ENCODE measurements at places on chromosomes 12 and 14. TPM values are rescaled to one million over a fixed set of nuclear protein-coding genes. Genes with fewer than 3 reads are reported as not detected.

PLA2G1B gene
- total RNA-seq, result not detected

ARHGEF40 gene
- not detected for total RNA-seq

GRCh38 chr14:90965765-90966164 lies 94.7 kb downstream of the RPS6KA5 start:
- peaks cover 32% of the 10 kb centered on the region for H3K36me3 ChIP-seq
- H3K4me1 ChIP-seq, result peaks cover 37% of the 10 kb centered on the region
- no peak for DNase-seq

- DNase-seq, result no peak
- no peak overlapping the region for H3K27ac ChIP-seq
- H3K4me1 ChIP-seq, result peaks cover 62% of the 10 kb centered on the region
- no peak overlapping the region for H3K4me3 ChIP-seq
- peaks cover 30% of the 10 kb centered on the region for H3K36me3 ChIP-seq
Observed at GRCh38 chr14:20328705-20329104, 4.4 kb downstream of the CCNB1IP1 start.

Measured in activated T-helper 1 cell treated with anti-CD3 and anti-CD28 coated beads, Interleukin-12 subunit alpha, Interleukin-12 subunit beta, Interleukin-2, Interleukin-4 antibody, amounts not matched to agents 30 ng/mL and 10 ng/mL and 1 ng/mL, durations not matched to agents 14 hours and 24 hours and 36 hours (primary cell).